Uterus (tissue), 4 donors: ENCODE measurements at places on chromosomes 4 and X.

DNA sequence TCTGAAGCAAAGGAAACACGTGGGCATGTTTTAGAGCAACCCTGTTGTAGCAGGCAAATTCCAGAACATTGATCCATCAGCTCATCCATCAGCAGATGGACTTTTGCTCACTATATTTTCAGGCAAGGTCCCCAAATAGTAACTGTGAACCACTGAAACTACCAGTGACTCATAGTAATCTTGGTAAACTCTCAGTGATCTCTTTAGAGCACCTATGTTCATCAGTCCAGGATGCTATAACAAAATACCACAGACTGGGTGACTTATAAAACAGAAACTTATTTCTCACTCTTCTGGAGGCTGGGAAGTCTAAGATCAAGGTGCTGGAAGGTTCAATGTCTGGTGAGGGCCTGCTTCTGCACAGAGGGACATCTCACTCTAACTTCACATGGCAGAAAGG lies 28.9 kb upstream of the BTC start:
- no peak overlapping the region for H3K4me3 ChIP-seq
- no peak overlapping the region for H3K27ac ChIP-seq
- H3K27me3 ChIP-seq = no peaks in the 10 kb centered on the region
- DNase-seq = no peak
- H3K4me1 ChIP-seq = no peaks in the 10 kb centered on the region
- no peaks in the 10 kb centered on the region for H3K36me3 ChIP-seq

DNA sequence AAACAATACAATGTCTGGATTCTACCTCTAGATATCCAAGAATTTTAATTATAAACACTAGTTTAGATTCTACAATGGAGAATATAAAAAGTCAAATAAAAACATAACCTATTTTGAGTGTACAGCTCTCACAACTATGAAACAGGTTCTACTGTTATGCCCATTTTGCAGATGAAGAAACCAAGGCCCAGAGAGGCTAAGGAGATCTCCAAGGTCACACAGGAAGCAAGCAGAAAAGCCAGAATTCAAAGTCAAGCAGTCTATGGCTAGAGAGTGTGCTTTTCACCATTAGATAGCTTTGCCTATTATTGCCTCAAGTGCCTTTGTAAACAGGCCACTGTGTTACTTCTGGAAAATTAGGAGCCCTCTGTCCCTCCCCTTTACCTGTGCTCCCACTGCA lies 7.3 kb downstream of the TAPT1 start:
- no peaks in the 10 kb centered on the region for H3K36me3 ChIP-seq
- DNase-seq = no peak
- H3K27me3 ChIP-seq = no peaks in the 10 kb centered on the region
- no peak overlapping the region for H3K27ac ChIP-seq
- no peaks in the 10 kb centered on the region for H3K4me1 ChIP-seq

DNA sequence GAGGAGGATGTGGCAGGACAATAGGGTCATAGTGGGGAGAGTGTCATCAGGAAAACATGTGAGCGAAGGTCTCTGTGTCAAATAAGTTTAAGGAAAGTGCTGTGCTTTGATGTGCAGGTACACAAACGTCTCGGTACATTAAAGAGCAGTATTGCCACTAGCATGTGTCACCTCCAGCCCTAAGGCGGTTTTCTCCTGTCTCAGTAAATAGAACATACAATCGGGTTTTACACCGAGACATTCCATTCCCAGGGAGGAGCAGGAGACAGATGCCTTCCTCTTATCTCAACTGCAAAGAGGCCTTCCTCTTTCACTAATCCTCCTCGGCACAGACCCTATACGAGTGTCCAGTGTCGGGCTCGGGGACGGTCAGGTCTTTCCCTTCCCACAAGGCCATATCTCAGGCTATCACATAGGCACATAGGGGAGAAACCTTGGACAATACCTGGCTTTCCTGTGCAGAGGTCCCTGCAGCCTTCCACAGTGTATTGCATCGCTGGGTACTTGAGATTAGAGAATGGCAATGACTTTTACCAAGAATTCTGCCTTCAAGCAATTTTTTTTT lies 684.5 kb downstream of the PDHA2 start:
- no peak overlapping the region for H3K27ac ChIP-seq
- no peak overlapping the region for H3K4me3 ChIP-seq
- no peaks in the 10 kb centered on the region for H3K4me1 ChIP-seq
- DNase-seq = no peak
- no peaks in the 10 kb centered on the region for H3K36me3 ChIP-seq

GRCh38 chrX:48694776-48695533 lies 1.6 kb upstream of the SUV39H1 start:
- no peaks in the 10 kb centered on the region for H3K36me3 ChIP-seq
- H3K4me3 ChIP-seq = no peak overlapping the region
- H3K27ac ChIP-seq = no peak overlapping the region
- H3K27me3 ChIP-seq = no peaks in the 10 kb centered on the region
- H3K4me1 ChIP-seq = no peaks in the 10 kb centered on the region
